ENCODE measurements at places on chromosomes 7 and 10. TPM values are rescaled to one million over a fixed set of nuclear protein-coding genes. Genes with fewer than 3 reads are reported as not detected.

GRCh38 chr10:121065330-121065729 is 214.2 kb downstream of the WDR11 start:
- DNase-seq: no peak

- no peak for DNase-seq
These were observed 52.7 kb upstream of the BTRC start for GRCh38 chr10:101301111-101301731.

The PODXL gene
- 1.6 TPM for total RNA-seq

DNA sequence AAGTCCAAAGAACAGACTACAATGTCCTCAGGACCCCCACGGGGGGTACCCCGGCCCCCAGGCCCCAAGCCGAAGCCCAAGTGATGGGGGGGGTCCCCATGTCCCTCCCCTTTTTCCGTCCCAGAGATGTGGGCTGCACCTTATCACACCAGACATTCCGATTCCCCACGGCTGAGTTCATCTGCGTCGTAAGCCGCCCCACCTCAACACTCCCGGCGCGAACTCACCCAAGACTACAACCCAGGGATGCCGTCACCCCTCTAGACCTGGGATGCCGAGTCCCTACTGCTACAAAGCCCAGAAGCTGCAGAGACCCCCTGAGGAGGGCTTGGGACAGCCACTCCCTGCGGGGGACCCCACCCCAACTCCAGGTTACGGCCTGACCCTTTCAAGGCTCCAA is 14.5 kb downstream of the PDGFA start:
- DNase-seq: no peak

The IQCE gene
- 17.7 TPM for total RNA-seq

GRCh38 chr10:31098046-31098445 is 66.4 kb upstream of the ZNF438 start:
- DNase-seq: no peak

- no peak for DNase-seq
These were observed 84.1 kb upstream of the PPIF start for GRCh38 chr10:79262959-79263746.

Measured in natural killer cell treated with Interleukin-12 subunit alpha and Interleukin-12 subunit beta and Interleukin-15 and Interleukin-18, amount 100 ng/mL, for 72 hours (primary cell).